ENCODE measurements at places on chromosomes 5 and 9.

DNA sequence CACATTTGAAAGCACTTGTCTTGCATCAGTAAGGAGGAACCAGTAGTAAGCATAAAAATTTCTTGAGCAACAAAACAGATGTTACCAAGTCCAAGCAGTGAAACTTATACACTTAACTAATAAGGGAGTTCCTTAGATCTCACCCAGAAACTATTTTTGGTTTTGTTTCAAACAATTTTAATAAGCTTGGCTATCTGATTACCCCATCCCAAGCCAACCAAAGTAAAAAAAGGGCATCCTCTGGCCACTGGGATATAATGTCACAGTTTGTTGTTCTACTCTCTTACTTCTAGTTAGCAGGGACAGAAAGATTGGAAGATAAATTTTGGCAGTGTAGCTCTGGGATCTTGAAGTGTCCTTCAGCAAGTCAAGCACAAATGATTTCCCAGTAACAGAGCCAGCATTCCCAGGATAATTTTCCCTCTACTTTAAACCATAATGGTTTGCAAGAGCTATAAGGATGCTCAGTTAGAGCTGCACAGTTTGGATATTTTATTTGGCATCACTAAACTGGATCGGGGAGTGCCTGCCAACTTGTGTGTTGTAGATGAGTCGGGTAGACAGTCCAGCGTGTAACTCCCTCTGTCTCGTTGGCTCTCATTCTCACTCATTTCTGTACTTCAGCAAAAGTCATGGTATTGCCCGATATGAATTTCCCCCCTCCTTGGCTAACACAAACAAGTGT, 161.9 kb upstream of the HMHB1 start:
- no peak for DNase-seq

DNA sequence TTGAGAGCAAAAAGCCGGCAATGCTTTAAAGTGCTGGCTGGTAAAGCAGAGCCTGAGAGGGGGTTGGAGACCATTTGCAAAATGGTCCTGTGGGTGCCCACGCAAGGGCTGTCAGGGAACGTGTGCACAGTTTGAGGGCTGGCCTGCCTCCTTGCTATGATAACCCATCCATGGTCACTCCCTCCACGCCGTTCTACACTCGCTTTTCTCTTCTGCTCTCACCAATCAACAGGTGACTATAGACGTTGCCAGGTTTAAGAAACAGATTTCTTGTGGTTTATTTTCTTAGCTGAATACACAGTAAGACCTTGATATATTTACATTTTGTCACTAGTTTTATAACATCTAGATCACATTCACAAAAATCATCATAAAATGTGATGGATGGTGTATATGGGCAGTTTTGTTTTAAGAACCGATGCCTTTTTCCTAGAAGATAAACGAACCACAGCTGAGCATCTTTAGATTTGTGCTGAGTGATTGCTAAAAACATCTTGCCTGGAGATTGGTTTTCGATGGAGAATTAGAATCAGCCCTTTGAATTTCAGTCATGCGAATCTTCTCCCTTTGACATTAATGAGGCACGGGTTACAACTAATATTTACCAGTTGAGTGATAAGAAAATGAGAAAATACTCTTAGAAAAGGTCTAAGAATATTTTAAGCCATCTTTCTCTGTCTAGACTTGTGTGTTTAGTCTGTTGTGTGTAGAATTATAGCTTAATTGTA, 13.9 kb downstream of the MAP1B start:
- no peak for DNase-seq

DNA sequence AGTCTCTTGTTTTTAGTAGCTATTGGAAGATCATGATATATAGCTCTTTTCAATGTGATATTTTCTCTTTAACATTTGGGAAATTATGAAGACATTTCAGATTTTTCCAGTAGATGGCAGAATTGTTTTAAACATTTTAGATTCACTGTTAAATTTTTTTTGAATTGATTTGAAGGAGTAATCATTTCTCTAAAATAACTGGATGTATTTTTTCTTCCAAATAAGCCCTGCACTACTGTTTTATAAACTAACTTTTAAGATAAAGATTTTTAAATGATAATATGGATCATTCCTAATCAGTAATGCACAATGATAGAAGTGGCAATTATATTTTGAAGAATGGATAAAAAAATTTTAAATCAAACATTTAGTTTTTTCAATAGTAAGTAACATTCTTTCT, 14.2 kb downstream of the NDUFAF2 start:
- DNase-seq: no peak

GRCh38 chr5:76514292-76514691, 108.9 kb downstream of the F2RL2 start:
- DNase-seq: no peak

DNA sequence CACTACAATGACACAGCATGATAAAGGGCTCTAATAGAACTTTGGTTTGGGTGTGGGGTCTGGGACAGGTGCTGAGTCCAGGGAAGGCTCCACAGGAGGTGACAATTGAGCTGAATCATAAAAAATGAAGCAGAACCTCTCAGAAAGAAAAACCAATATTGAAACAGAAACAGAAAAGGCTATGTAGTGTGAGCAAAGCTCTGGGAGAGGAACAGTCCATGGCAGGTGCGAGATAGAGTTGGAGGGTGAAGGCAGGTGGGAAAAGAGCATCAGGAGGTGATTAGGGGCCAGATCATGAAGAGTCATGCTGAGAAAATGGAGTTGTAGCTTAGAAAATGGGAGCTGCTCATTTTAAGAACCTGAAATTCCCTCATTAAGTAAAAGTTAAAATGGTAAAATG, 164.9 kb downstream of the KCTD16 start:
- no peak for DNase-seq

- DNase-seq: no peak
These were observed 229.8 kb downstream of the DRD1 start for GRCh38 chr5:175214152-175214551.

DNA sequence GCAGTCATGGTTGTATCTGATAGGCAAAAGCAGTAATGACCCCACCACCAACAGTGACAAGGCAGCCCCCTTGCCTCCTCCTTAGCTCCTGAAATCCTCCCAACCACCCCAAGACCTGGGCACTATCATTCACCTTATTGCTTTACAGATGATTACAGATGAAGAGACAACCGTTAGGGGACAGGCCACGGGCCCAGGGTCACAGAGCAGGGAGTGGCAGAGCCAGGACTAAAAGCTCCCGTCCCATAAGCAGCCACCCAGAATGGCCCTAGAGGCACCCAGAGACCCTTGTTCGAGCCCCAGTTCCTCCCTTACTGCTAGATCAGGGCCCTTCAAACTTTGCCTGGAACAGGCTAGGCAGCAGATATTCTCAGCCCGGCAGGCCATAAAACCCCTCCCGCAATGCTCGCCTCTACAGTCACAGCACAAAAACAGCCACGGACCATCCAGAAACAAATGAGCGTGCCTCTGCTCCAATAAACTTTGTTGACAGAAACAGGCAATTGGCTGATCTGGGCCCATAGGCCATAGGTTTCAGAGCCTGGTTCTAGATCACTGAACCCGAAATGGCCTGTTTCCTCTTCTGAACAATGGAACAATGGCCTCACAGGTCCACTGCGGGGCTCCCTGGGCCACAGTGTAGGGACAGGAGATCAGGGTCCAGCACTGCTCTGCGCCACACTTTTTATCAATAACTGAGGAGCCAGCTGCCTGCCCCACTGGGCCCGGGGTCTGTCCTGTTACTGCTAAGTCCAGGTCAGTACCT, 67.0 kb downstream of the LRSAM1 start:
- DNase-seq: no peak

DNA sequence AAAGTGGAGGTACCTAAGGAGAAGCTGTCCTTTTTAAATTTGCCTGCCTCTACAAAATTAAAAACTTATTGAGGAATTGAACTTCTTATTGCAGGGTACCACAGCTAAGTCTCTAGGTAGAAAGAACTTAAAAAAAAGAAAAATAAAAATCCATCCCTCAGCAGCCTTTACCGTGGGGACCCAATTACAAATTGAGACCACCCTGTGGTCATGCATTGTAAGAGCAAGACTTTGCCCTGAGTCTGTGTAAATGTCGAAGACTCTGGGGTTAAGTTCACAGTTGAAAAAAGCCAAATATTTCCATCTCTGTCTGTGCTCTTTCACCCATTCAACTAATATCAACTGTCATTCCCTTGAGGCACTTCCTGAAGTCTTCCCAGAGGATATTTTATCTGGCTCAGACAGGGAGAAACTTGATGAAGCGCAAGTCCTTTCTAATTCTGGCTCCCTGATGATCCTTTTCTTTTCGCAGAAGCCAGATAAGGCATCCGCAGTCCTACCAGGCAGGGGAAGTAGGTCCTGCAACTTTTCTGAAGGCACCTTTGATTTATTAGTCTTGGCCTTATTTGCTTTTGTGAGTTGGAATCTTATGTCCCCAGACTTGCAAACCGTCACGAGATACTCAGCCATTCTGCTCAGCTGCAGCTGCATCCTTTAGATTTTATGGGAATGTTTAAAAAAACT, 323.8 kb upstream of the WWC1 start:
- DNase-seq: no peak

- no peak for DNase-seq
These were observed 224.6 kb upstream of the ARRDC3 start for GRCh38 chr5:91607675-91608074.

GRCh38 chr5:161201558-161201957, 345.0 kb downstream of the GABRB2 start:
- no peak for DNase-seq

- DNase-seq: no peak
These were observed 81.2 kb downstream of the RAB24 start for GRCh38 chr5:177222269-177222668.

- no peak for DNase-seq
These were observed 46.7 kb downstream of the FNBP1 start for GRCh38 chr9:129996161-129996830.

- no peak for DNase-seq
These were observed 121.1 kb upstream of the GNA14 start for GRCh38 chr9:77769246-77769645.

GRCh38 chr9:1747417-1747967, 267.7 kb upstream of the SMARCA2 start:
- DNase-seq: no peak

GRCh38 chr9:124259158-124259808, 1.5 kb downstream of the NEK6 start:
- DNase-seq: no peak

GRCh38 chr5:16932401-16932800, 3.7 kb downstream of the MYO10 start:
- no peak for DNase-seq

DNA sequence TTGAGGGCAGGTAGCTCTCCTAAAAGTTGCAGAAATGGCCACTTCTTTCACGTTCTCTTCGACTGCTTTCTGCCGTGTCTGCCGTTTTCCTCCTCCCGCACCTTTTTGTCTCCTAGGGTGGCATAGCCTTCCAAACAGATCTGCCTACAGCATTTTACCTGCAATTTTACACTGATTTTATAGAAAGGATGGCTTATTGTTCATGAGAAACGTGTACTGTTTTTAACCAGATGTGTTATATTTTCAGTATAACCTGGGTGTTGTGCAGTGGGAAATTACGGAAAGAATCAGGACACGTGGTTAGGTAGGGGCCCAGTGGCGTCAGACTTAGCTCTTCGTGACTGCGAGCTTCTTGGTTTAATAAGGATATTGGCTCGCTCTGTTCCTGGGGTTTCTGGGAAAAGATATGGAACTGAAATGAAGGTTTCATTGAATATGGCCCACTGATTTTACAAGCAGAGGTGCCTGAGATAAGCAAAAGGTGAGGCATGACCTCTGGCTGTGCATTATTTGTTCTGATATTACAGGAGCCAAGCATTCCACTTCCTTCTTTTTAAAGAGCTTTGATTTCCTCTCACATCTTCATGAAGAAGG, 43.7 kb upstream of the PRSS3 start:
- DNase-seq: no peak

- DNase-seq: no peak
These were observed 148.7 kb downstream of the OXCT1 start for GRCh38 chr5:41721516-41721915.

DNA sequence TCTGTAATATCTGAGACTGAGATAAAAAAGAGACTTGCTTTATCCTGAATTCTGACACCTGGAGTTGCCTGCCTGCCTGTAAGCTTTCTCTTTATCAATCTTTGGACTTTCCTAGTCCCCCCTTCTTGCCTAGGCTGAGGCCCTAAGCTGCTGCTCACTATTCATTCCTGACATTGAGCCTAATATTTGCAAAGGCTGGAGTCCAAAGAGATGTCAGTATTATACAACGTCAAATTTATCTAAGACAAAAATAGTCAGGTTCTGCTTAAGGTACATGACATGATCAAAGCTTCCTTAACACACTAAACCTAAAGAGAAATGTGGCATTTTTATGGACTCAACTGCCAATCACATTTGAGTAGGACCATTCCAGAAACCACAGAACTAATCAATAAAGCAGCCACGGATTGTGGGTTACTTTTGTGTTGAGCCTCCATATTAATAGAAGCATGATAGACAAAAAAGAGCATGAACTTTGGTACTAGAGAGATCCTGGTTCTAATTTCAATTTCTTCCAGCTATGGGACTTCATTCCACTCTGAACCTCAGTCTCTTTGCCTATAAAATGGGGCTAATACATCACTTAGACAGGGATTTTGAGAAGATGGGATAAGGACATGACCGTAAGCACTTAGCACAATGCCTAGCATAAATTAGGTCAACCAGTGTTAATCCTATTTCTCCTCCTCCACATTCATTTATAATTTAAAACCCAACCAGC, 56.1 kb downstream of the IL33 start:
- DNase-seq: no peak

- no peak for DNase-seq
These were observed 6.5 kb upstream of the FBXO10 start for GRCh38 chr9:37582548-37583157.

DNA sequence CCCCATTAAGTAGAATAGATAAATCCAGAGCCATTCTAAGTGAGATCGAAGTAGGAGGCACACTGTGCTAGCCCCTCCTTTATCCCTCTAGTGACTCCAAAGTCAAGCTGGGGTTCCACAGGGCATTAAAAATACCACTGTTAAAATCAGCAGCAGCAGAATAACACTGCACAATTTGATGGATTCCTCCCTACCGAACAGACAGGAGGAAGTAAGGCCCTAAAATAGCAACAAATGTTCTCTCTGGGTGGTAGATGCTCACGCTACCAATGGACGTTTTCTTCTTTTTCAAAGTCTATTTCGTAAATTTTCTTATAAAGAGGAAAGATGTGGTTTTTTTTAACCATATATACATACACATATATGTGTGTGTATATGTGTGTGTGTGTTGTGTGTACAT, 54.4 kb downstream of the FBXW11 start:
- DNase-seq: no peak

DNA sequence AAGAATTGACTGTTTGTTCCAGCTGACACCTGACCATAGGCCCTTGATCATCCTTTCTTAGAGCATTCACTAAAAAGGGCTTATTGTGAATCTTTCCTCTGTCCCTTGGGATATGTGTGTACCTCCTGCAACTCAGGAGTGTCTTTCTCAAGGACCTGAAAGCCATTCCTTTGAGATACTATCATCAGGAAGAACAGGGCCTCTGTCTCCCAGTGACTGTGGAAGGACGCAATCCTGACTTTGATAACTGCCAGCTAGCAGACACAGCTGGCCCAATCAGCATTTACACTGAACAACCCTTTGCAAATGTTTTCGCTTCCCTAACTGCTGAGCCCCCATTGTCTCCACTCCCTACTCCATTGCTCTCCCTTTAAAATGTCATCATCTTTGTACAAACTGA, 144.4 kb downstream of the RMI1 start:
- no peak for DNase-seq
